ENCODE measurements at places on chromosomes 2 and 18.

DNA sequence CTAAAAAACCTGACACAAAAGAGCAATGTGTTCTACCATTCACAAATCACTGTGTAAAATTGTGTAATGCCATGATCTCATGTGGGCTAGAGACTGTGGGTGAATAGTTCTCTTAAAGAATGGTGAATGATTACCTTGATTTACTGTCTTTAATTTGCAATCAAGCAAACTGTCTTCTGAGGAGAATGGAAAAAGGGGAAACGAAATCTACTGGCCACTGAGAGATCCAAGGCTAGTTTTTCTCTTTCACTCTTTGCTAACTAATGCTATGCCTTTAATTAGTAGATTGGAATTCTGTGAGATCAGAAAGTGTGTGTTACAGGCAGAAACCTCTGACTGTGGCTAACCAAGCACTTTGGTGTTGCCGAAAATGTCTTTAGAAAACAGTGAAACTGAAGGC, 422.7 kb downstream of the TGIF1 start:
- DNase-seq: no peak

DNA sequence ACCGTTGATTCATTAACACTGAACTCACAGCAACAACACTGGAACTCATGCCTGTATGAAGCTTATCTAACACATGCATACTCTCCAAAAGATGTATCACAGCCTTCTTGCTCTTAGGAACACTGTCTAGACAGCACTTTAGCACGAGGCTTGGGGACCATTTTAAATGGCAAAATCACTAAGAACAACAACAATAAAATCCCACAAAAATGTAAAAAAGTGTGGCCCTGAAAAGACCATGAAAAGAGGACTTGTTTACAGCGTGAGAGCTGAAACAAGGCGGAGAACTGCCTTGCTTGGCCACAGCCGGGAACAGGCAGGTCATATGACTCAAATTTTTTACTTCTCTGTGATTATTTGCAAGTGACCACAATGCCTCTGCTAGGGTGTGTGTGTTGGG, 48.1 kb downstream of the CHN1 start:
- DNase-seq: no peak

GRCh38 chr18:58212274-58212673, 168.2 kb downstream of the NEDD4L start:
- DNase-seq: no peak

- DNase-seq: no peak
These were observed 142.9 kb downstream of the CCDC102B start for GRCh38 chr18:68940754-68941153.

All from CD4-positive, alpha-beta T cell treated with Interleukin-4 for 1 hour (primary cell).